Suppressor macrophage (primary cell): ENCODE measurements at places on chromosomes 2 and 18.

DNA sequence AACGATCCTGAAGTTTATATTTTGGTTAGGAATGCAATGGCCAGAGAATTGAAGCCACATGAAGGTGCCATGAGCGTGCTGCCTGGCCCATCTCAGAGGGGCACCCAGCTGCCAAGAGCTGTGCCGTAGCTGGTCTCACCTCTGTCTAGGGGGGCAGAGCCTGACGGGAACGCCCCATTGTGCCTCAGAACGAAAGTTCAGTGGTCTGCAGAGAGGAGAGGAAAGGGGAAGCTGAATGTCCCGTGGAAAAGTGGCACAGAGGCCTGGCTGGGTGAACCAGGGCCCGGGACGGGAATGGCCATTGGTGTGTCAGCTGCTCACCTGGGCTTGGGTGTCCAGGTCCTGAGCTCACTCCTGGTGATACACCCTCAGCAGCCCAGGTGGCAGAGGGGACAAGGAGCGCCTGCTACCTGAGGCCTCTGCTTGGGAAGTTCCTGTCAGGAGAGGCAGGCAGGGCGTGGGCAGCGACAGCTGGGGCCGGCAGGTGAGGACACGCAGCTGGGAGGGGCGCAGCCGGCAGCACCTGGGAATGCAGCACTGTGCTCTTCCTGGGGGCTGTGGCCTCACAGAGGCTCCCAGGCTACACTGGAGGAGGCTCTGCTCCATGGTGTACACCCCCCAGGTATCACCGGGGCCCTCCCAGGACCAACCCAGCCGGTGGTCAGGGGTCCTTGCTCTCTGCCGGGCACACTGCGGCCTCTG lies 67.3 kb downstream of the PARD6G start:
- DNase-seq, result no peak

GRCh38 chr18:44859751-44860439 lies 179.2 kb downstream of the SETBP1 start:
- DNase-seq, result no peak

DNA sequence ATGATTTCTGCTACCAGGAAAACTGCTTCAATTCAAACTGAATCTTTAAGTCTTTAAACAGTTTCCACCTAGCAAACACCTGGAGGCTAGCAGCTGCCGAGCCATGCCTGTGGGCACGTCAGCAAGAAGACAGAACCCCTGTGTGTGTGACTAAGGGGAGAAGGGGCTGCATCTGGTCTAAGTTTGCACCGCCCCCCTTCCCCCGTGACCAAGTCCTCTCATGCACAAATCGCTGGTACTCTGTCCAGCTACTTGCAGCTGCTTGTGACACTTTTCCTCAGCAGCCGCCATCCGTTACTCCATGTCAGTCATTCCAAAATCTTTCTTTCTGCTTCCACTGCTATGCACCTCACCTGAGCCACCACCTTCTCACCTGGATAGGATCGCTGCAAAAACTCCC lies 355.0 kb downstream of the SS18 start:
- DNase-seq, result no peak

GRCh38 chr18:7812431-7813063 lies 245.4 kb downstream of the PTPRM start:
- no peak for DNase-seq

DNA sequence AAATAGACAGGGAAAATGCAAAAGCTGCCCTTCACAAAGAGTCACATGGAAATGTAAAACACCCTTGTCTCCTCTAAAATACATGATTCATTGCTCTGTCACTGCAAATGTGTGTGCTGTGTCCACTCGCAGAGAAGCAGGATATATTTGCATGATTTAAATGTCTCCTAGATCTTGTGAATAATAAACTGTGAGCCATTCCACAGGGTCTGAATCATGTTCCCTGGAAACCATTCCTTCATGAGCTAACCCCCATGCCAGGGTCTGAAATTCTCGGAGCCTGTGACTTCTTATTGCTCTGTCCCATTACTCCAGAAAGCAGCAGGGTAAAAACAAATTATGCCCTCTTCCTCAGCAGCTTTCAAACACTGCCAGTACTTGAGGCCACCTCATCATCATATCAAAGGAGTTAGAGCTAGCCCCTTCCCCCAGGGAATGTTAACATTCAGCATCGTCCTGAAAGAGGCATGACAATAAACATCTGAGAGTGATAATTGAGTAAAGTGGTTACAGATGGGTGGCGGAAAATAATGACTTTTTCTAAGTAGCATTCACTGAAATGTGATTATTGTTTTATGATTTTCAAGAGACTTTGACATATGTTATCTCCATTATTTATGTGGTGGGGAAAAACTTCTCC lies 11.7 kb upstream of the CNGA3 start:
- no peak for DNase-seq
